HuH-7 (cell line): ENCODE measurements at places on chromosomes 5 and 9.

DNA sequence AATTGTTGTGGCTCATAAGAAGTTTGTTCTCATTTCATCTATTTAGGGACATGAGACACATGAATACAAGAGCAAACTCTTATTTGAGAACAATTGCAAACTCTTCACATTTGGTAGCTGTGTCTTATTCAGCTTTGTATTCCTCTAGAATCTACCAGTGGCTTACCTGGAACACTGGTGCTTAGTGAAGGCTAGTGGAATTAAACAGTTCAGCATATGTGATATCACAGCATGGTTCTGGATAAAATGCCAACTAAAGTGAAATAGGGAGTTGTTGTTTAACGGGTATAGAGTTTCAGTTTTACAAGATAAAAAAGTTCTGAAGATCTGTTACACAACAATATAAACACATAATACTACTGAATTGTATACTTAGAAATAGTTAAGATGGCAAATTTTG is 48.9 kb downstream of the NRG2 start:
- no peak for DNase-seq

DNA sequence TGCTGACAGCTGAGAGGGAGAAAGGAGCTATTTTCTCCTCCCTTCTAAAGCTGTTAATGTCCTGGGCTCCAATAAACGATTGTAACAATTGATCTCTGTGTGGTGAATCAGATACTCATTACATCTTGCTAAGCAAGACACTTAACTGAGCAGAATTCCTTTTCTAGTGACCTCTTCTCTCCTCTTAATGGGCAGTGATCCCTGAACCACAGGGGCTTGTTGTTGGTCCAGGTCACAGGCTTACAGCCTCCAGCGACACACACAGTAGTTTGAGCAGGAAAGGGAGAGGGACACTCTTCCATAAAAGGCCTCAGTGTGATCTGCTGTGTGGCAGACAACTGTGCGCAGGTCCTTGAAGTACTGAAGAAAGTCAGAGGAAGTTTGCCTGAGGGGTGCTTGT is 58.5 kb upstream of the MYO10 start:
- DNase-seq: no peak

DNA sequence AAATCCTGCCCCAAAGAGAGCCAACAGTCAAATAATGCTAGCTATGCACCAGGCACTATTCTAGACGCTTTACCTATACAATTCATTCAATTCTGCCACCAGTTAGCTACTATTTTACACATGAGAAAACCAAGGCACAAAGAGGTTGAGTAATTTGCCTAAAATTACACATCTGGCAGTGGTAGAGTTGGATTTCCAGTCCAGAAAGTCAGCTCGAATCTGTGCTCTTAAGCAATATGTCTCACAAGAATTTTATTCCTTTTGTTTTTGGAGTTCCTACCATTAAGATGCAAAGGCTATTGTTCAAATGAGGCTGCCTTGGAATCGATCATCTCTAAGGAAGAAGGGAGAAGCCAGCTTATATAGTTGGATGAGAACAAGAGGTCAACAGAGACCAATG is 256.9 kb upstream of the RASA1 start:
- DNase-seq: no peak

GRCh38 chr5:132714456-132715307 is 22.7 kb downstream of the KIF3A start:
- no peak for DNase-seq

DNA sequence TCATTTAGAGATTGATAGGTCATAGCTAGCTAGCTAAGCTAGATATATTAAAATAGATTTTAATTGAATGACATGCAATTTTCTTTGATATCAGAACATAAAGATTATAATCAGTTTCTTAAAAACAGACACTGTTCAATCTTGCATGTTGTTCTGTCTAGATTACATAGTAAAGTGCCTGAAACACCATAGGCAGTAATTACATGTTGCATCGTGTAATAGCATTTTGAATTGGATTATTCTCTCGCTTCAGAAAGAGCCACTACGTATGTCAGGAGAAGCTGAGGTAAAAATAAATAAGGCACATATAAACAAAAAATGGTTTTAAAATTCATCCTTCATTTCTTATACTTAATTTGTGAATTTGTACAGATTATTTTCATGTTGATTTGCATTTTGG is 148.0 kb upstream of the CDH12 start:
- no peak for DNase-seq

GRCh38 chr9:98811051-98811650 is 3.7 kb downstream of the GALNT12 start:
- no peak for DNase-seq

- DNase-seq: no peak
These were observed 1707.0 kb downstream of the EFNA5 start for GRCh38 chr5:105963696-105964255.

DNA sequence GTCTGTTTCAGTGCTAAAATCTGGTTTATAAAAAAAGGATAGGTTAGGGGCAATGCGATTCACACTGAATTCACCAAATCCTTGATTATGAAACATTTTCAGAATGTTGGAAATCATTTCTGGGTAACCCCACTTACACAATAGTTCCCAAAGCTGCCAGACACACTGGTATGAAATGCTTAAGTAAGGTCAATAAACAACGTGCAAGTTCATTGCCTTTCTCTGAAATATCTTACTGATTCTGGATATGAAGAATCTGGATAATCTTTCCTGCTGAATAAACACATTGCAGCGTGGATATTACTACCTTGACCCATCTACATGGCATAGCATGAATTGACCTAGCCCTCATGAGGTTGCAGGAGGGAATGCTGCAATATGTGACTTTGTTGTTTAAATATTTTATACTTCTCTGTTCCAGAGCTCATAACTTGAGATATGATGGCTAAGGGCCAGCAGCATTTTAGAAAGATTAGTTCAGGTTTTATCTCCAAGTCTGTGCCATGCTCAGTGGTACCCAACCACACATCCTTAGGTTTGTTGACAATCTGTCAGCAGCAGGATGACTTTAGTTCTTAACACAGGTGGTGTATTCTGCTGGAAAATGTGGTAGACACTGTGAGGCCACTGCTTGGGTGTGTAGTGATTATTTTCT is 121.0 kb downstream of the NREP start:
- DNase-seq: no peak

DNA sequence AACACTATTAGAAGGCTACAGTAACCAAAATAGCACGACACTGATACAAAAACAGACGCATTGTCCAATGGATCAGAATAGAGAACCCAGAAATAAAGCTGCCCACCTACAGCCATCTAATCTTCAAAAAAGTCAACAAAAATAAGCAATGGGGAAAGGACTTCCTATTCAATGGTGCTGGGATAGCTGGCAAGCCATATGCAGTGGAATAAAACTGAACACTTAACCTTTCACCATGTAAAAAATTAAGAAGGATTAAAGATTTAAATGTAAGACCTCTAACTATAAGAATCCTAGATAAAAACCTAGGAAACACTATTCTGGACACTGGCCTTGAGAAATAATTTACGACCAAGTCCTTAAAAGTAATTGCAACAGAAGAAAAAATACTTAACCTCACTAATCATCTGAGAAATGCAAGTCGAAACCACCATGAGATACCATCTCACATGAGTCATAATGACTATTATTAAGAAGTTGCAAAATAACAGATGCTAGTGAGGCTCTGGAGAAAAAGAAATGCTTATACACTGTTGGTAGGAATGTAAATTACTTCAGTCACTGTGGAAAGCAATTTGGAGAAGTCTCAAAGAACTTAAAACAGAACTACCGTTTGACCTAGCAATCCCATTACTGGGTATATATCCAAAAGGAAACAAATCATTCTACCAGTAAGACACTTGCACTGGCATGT is 203.3 kb upstream of the CDH9 start:
- no peak for DNase-seq

GRCh38 chr5:87151547-87151946 is 116.1 kb upstream of the RASA1 start:
- no peak for DNase-seq

- no peak for DNase-seq
These were observed 61.5 kb upstream of the ANXA1 start for GRCh38 chr9:73090214-73090613.

DNA sequence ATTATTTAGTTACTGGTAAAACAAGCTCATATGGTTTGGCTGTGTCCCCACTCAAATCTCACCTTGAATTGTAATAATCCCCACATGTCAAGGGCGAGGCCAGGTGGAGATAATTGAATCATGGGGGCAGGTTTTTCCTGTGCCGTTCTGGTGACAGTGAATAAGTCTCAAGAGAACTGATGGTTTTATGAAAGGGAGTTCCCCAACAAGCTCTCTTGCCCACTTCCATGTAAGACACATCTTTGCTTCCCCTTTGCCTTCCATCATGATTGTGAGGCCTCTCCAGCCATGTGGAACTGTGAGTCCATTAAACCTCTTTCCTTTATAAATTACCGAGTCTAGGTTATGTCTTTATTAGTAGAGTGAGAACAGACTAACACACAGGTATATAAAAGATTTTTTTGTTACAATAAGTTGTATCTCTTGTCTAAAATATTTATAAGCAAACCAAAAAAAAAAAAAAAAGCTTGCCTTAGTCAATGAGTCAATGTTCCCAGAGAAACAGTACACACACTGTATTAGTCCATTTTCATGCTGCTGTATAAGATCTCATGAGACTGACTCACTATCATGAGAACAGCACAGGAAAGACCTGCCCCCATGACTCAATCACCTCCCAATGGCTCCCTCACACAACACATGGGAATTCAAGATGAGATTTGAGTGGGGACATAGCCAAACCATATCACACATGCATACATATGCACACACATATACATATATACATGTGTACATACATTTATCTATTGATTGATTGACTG is 138.3 kb downstream of the BASP1 start:
- DNase-seq: no peak

GRCh38 chr9:35814106-35814840 is 569 bp downstream of the HINT2 start:
- peak; percentile 77 for DNase-seq

- DNase-seq: no peak
These were observed 14.4 kb downstream of the PTTG1 start for GRCh38 chr5:160436017-160436416.

GRCh38 chr9:36924071-36924470 is 110.0 kb downstream of the PAX5 start:
- no peak for DNase-seq

DNA sequence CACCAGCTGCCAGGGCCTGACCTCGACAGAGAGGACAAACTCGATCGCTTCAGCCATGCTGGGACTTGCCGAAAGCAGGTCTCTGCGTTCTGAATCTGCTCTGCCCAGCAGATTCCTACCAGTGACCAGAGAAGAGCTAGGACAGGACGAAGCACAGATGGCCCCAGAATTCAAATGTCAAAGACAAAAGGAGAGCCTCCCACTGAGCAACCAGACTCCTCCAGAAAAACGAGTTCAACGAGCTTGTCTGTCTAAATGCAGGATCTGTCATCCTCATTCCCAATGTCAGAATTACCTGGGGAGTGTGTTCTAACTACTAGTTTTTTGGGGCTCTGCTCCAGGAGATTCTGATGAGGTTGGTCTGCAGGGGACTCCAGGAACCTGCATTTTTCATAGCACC is 13.4 kb downstream of the AK8 start:
- DNase-seq: no peak

DNA sequence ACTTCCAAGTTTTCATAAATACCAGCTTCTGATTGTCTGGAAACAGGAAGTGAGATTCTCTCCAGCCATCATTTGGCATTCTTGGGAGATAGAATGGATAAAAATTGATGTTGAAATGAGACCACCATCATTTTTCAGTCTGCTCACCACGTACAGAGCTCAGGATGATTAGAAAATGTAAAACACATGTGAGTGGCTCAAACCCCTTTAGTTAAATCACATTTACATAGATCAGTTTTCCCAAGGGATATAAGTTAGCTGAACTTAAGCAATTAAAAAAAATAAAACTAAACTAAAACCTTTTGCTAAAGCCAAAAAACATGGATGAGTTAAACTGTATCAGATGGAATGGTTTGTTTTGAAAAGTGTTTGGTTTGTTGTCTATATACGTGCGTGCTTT is 37.1 kb upstream of the GDNF start:
- DNase-seq: no peak

GRCh38 chr5:89755024-89755423 is 654.5 kb downstream of the CETN3 start:
- DNase-seq: no peak

- no peak for DNase-seq
These were observed 93.9 kb upstream of the EDIL3 start for GRCh38 chr5:84478603-84479002.

- no peak for DNase-seq
These were observed 23.7 kb downstream of the SLC6A7 start for GRCh38 chr5:150213530-150213929.

DNA sequence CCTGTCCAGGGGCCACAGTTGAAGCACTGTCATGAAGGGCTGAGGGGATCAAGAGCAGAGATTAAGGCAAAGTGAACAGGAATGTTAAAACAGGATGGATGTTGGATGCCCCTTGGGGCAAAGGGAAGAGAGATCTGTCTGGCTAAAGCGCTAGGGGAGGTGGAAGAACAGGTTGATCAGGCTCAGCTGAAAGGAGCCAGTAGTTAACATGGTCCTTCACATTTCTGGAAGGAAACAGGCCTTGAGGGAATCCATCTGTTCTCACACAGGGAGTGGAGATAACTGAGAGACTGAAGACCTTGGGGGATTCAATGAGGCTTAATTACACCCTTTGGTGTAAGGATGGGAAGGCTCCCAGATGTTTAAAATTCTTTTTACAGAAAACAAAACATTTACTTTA is 5.8 kb downstream of the HAPLN1 start:
- no peak for DNase-seq

GRCh38 chr5:108736855-108737254 is 10.8 kb upstream of the FER start:
- DNase-seq: no peak

- DNase-seq: no peak
These were observed 42.6 kb upstream of the CACNA1B start for GRCh38 chr9:137834846-137835546.

DNA sequence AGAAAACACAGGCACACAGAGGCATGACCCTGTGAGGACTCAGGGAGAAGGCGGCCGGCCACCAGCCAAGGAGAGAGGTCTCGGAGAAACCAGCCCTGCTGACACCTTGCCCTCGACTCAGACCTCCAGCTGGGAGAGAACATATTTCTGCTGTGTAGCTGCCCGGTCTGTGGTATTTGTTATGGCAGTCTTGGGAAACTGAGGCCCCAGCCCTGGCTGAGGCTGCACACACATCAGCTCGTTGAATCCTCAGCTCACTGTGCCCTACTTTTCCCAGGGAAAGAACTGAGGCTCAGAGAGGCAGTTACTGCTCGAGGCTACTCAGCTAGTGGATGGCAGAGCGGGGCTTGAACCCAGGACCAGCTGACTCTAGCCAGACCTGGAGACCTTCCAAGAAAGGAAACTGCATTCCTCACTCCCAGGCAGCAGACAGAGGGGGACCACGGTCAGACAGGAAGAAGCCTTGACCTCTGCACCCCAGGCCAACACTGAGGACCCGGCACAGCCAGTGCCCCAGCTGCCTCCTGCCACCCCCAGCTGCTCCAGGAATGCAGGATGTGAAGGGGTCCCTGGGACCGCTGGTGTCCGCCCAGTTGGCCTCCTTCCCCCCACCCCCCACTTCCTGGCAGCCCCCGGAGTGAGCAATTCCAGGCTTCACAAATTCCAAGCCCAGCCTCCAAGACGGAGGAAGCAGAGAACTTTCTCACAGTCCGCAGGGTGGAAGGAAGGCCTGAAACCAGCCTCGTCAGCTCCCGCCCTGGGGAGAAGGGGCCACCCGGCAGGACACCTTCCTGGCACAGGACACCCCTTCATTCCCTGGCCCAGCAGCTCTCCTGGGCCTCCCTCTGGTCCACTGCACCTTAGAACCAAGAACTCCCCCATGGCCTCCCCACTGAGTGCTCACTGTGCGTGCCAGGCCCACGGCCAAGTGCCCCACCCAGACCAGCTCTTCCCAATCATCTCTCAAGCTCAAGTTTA is 69.9 kb downstream of the LRSAM1 start:
- DNase-seq: no peak
